ENCODE measurements at places on chromosomes 2 and 18. TPM values are rescaled to one million over a fixed set of nuclear protein-coding genes. Genes with fewer than 3 reads are reported as not detected.

EVX2 gene
- total RNA-seq: 0.19 TPM

LRRC30 gene
- total RNA-seq: not detected

UGT1A10 gene
- total RNA-seq: 0.14 TPM

CREG2 gene
- total RNA-seq: 12.7 TPM

MOGAT1 gene
- total RNA-seq: not detected

B3GNT7 gene
- total RNA-seq: 0.73 TPM

PLGLB2 gene
- 0.87 TPM for total RNA-seq

LOXHD1 gene
- not detected for total RNA-seq

PLCL1 gene
- total RNA-seq: 15.2 TPM

NTSR2 gene
- not detected for total RNA-seq

ELOA2 gene
- total RNA-seq: 0.45 TPM

SLC9A4 gene
- total RNA-seq: not detected

KCNG2 gene
- total RNA-seq: not detected

AGXT gene
- total RNA-seq: not detected

RPRM gene
- total RNA-seq: 139 TPM

GRB14 gene
- total RNA-seq: 7.8 TPM

VIT gene
- 0.71 TPM for total RNA-seq

PARD6G gene
- 6.9 TPM for total RNA-seq

MERTK gene
- total RNA-seq: 2.8 TPM

HOXD8 gene
- 28.2 TPM for total RNA-seq

TTL gene
- 15.0 TPM for total RNA-seq

ALKAL2 gene
- total RNA-seq: 0.81 TPM

RFTN2 gene
- 0.92 TPM for total RNA-seq

CABLES1 gene
- 4.6 TPM for total RNA-seq

RIT2 gene
- 1.7 TPM for total RNA-seq

EML6 gene
- 15.5 TPM for total RNA-seq

HOXD9 gene
- total RNA-seq: 3.1 TPM

ERICH2 gene
- 1.6 TPM for total RNA-seq

BMP10 gene
- total RNA-seq: 0.23 TPM

DUSP2 gene
- 0.56 TPM for total RNA-seq

KLHL29 gene
- total RNA-seq: 14.6 TPM

KANSL3 gene
- 64.0 TPM for total RNA-seq

MYOM1 gene
- 0.42 TPM for total RNA-seq

FAM237A gene
- 0.33 TPM for total RNA-seq

CIB4 gene
- not detected for total RNA-seq

IL18RAP gene
- not detected for total RNA-seq

CDKL4 gene
- total RNA-seq: 2.9 TPM

GAD1 gene
- total RNA-seq: 15.6 TPM

IL36G gene
- not detected for total RNA-seq

HOXD10 gene
- total RNA-seq: 0.29 TPM

SP5 gene
- 0.23 TPM for total RNA-seq

INHA gene
- total RNA-seq: 1.1 TPM
